ENCODE measurements at places on chromosomes 4 and X.
A peak's percentile ranks its signal among the peaks of the same experiment; 100 is the strongest.

- DNase-seq = no peak
These were observed 64.6 kb downstream of the FHIP1A start for GRCh38 chr4:151473521-151474097.

GRCh38 chr4:27094224-27094623 lies 233.6 kb downstream of the STIM2 start:
- DNase-seq = no peak

DNA sequence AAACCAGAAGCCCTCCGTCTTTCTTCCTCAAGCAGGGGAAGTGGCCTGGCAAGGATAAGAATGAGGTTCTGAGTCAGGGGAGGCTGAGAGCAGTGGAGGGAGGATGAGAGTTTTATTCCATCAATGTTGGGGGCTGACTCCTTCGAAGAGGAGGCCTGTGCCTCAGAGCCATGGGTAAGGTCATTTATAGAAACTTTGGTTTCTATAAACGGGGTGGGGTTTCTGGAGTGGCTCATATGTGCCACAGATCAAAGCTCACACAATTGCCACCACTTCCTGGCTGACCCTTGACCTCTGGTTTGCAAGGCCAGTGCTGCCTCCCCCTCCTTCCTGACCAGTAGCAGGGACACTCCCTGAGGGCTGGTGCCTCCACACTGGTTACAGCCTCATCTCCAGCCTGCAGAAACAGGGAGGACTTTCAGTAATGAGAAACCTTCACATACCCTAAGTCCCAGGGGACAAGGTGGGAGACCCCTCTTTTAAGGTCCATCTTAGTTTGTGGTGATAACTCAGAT lies 166.0 kb downstream of the PDGFRA start:
- DNase-seq = no peak

DNA sequence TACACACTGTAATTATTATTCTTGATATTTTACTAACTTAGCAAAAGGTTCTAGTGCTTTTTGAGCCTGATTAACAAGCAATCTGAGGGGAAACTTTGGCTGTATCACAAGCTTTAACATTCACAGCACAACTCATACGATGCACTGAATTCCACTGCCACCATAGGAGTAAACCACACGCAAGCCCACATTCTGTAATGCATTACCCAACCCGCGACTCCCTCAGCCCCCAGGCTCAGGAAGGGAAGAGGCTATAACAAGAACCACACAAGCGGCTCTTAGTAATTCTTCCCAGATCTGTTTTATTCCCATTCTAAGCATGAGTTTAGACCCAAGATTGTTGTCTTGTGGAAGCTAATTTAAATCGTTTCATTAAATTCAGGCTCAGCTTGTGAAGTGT lies 138.5 kb upstream of the TBL1X start:
- DNase-seq = no peak

DNA sequence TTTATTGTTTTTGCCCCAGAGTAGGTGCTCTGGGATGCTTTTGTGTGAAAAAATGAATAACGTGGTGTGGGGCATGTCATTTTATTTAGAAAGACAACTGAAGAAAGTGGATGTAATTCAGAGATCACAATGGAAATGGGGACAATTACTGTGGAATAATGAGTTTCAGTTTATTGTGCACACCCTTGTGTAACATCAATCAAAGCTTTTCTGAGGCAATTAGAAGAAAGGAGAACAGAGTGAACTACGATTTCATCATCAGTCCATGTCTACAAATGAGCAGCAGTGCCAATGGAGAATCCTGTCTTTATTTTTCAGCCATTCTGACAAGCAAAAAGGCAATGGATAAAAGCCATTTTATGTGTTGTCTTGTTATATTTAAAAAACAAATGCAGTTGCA lies 339.2 kb downstream of the TMA16 start:
- no peak for DNase-seq

- DNase-seq = no peak
These were observed 48.6 kb downstream of the MAGEA9 start for GRCh38 chrX:149830192-149830873.

DNA sequence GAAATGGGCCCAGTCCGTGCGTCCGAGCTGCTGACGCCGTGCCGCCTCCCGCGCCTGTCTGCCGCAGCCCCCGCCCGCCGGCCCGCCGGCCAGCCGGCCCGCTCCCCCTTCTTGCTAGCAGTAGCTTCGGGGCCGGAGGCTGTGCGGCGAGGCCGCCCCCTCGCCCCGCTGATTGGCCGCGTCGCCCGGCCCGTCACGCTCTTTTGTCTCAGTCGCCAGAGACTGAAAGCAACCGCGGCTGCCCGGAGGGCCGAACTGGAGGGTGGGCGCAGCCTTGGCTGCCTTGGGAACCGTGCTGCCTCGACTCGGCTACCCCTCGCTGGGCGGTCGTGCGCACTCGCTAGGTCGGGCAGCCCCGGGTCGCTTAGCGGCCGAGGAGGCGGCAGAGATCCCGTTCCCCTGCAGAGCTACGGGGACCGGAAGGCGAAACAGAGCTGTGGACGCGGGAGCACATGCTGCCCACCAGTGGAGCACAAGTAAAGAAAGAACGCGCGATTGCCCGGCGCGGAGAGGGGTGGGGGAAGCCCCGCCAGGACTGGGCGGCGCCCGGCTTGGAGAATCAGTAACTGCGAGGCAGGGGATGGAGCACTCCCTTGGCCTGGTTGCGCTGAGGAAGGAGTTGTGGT lies at the start of gene ZCCHC18:
Gene ZCCHC18, plus strand, starts transcription at position 198 of the 626 bp plus-strand sequence. CDS start 1,589 bp downstream, outside the sequence.
- DNase-seq = no peak

- peak; percentile 89 for DNase-seq
These were observed 5.8 kb downstream of the SRPX start for GRCh38 chrX:38214551-38215531.

GRCh38 chrX:45758319-45758718 lies 557.6 kb upstream of the DIPK2B start:
- DNase-seq = peak; percentile 77

- DNase-seq = no peak
These were observed 276.6 kb downstream of the BCOR start for GRCh38 chrX:39820938-39821708.

GRCh38 chr4:55729351-55730279 lies 90.0 kb upstream of the EXOC1L start:
- no peak for DNase-seq

DNA sequence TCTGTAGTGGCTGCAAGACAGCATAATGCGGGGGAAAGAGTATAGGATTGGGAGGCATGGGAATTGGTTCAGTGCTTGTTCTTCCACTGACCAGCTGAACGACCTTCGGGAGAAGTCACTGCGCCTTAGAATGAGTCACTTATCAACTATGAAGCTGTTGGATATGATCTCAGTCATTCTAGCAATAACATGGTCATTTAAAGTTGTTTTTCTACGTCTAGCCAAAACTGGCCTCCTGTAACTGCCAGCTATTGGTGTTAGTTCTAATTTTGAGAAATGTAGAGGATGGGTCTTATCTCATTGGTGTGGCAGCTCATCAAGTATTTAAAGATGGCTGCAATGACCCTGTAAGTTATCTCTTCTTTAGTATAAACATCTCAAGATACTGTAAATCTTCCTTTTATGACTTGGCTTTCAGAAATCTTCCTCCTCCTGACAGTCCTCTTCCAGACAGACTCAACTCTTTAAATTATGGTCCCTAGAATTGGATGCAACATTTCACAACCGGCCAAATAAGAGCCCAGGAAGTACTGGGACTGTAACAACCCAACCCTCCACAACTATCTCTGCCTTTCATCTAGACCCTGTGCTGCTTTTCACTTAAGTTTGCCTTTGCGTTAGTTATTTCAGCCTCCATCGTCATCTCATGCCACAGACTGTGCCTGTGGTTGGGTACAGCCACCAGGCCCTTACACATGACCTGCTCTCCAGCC lies 243.3 kb downstream of the CBR4 start:
- no peak for DNase-seq

DNA sequence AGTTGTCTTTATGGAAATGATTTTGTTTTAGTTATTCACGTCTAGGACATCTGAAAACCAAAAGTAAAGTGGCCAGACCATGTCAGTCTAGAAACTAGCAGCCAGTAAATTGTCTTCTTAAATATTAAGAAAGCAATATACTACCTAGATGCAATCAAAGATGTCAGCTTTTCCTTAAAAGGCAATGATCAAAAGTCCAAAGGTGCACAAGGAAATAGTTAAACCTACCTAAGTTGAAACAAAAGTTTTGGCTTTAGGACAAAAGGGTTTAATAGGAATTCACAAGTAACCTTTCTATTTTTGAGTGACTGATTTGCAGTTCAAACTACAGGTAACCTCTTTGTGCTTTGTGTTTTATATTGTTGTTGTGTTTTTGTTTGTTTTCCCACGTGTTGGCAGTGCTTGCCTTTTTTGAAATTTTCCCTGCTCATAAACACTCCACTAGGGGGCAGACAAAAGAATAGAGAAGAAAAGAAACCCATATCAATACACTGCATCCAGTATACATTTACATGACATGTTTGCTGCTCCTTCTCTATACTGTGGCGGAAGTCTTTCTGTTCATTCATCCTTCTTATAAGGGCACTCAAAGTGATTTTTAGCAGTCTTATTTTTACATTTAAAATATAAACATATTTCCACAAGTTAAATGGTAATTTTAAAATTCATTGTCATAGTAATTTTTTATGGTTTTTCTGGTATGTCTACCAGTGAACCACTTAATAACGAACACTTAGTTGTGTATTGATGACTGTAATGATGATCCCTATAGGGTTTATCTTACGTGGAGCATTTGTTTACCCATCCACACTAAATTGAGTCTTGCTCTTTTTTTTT lies 62.7 kb downstream of the GAB1 start:
- no peak for DNase-seq

DNA sequence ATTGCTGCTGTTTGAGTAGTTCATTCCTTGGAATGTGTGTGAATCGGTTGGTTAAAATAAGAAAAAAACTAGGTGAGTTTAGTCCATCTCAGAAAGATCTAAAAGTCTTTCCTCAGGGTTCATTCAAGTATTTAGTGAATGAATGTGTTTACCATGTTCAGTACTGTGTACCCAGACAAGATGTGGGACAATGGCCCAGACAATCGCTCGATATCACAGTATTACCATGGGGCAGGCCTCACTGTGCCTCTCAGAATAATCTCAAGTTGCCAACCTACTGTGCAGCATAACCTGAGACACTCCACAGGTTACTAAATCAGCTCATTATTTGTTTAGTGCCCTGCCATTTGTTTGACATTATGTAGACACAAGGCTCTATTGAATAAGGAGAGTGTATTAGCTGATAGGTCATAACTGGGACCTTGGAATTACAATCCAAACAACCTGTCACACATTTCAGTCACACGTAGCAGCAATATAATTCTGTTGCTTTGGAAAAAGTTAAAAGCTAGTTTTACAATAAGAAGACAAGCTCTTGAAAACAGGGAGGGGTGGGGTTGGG lies 24.9 kb upstream of the AMOT start:
- no peak for DNase-seq

GRCh38 chr4:10172278-10172921 lies 55.8 kb upstream of the WDR1 start:
- DNase-seq = no peak

GRCh38 chr4:158182736-158183135 lies 9.9 kb upstream of the GASK1B start:
- no peak for DNase-seq

- DNase-seq = no peak
These were observed 57.4 kb downstream of the FAT1 start for GRCh38 chr4:186666252-186666651.

DNA sequence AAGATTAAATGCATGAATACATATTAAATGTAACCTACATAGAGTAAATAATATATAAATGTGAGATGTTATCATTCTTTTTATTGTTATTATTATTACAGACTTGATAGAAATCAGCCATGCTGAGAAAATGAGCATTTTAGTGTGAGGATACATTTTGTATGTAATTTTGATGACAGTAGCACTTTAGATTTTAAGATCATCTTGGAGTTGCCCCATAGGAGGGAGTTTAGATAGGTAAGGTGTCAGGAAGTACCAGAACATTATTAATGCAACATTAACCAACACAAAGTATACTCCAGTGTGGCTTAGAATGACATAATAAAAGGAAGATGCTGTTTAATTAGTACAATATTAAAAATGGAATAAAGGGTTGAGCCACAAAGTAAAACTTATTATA lies 8.4 kb downstream of the TMPRSS11A start:
- no peak for DNase-seq

DNA sequence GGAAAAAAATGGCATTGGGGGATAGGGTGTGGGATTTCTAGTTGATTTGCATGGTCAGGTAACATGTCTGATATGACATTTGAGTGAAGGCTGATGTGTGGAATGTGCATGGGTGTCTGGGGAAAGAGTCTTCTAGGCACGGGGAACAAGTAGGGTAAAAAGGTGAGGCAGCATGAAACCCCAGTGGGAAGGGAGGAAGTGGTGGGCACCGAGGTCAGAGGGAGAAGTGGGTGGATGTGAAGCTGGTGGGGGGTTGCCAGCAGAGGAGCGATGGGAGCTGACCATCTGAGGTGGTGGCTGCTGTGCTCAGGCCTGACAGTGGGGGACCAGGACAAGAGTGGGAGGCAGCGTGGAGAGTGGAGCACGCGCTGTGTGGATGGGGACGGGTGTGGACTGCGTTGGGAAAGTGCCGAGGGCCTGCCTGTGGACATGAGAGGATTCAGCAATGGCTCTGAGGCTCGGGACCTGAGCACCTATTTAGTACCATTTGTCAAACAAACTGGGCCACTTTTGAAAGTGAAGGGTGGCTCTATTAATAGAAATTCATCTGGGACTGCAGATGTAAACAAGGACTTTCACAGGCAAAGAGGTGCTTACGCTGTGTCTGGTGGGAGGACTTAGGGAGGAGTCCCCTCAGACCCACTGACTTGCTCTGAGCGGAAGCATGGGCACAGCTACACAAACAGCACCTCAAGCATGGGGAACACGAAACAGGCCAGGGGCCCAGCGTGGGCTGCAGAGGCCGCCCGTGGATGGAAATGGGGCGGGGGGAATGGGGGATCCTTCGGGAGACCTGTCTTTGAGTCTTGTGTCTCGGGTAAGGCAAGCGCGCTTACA lies 16.7 kb upstream of the S100P start:
- DNase-seq = no peak

DNA sequence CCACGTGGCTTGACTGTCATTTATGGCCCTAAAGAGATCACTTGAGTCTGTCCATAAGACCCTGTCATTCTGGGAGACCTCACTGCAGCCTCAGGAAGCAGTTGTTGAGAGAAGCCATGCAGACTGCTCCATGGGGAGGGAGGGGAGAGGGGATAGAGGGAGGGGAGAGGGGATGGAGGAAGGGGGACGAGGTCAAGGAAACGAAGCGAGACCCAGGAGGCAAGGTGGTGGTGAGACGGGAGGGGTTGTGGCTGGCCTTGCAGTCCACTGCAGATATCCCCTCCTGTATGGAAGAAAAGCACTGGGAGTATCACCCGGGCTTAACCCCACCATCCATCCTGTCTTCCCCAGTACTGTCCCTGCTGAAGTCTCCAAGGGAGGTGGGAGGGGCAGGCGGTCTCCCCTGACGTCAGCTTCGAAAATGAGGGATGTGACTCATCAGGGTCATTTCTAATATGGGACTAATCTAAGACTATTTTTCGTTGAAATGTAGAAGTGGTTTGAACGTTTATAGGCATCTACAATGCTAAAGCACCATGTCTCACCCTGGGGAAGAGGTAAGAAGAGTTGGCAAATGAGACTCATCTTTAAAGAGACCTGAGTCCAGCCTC lies 5.6 kb downstream of the TMEM255A start:
- no peak for DNase-seq
